ENCODE measurements at places on chromosomes 3 and 15.

GRCh38 chr3:156382458-156383346, 172.2 kb downstream of the SSR3 start:
- peak; percentile 40 for DNase-seq

- no peak for DNase-seq
These were observed 448.6 kb downstream of the EPHB1 start for GRCh38 chr3:135243616-135244015.

- no peak for DNase-seq
These were observed 18.7 kb downstream of the RASGRF1 start for GRCh38 chr15:79071901-79072300.

DNA sequence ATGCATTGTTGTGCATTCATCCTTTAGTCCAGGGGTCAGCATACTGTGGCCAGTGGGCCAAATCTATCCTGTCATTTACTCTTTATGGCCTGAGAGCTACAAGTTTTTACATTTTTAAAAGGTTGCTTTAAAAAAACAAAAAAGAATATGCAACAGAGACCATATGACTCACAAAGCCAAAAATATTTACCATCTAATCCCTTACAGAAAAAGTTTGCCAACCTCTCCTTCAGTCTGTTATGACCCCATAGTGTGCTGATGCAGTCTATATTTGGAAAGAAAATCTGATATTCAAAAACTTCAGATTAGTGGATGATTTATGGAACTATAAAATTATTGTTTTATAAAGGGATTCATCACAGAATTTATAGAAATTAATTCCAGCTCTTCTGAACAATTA, 237.5 kb upstream of the IL12A start:
- no peak for DNase-seq

Data from NB4 (cell line).